ENCODE measurements at places on chromosomes 2 and 18.

GRCh38 chr2:116319935-116320334, 1494.6 kb upstream of the DDX18 start:
- no peak for DNase-seq

DNA sequence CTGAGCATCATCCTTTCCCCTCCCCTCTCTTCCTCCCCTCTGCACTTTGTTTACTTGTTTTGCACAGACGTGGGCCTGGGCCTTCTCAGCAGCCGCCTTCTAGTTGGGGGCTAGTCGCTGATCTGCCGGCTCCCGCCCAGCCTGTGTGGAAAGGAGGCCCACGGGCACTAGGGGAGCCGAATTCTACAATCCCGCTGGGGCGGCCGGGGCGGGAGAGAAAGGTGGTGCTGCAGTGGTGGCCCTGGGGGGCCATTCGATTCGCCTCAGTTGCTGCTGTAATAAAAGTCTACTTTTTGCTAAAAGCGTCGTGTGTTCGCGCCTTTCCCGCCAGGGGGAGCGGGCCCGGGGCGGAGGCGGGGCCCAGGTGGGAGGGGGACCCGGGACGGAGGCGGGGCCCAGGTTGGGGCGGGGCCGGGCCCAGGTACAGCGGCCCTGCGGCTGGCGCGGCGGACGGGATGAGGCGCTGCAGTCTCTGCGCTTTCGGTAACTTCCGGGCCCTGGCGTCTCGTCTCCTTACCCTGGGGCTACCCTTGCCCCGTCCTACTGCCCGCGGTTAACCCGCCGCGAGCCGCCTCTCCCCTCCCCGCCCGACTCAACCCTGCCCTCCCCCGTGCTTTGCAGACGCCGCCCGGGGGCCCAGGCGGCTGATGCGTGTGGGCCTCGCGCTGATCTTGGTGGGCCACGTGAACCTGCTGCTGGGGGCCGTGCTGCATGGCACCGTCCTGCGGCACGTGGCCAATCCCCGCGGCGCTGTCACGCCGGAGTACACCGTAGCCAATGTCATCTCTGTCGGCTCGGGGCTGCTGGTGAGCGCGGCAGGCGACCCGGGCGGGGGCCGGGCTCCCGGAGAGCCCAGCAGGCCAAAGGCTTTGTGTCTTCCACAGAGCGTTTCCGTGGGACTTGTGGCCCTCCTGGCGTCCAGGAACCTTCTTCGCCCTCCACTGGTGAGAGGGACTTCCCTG, at the start of gene KRTCAP3:
KRTCAP3 (plus strand) TSS at position 424 of the 962 bp plus-strand sequence; CDS start at position 456, 32 bp downstream.
- DNase-seq, result no peak

DNA sequence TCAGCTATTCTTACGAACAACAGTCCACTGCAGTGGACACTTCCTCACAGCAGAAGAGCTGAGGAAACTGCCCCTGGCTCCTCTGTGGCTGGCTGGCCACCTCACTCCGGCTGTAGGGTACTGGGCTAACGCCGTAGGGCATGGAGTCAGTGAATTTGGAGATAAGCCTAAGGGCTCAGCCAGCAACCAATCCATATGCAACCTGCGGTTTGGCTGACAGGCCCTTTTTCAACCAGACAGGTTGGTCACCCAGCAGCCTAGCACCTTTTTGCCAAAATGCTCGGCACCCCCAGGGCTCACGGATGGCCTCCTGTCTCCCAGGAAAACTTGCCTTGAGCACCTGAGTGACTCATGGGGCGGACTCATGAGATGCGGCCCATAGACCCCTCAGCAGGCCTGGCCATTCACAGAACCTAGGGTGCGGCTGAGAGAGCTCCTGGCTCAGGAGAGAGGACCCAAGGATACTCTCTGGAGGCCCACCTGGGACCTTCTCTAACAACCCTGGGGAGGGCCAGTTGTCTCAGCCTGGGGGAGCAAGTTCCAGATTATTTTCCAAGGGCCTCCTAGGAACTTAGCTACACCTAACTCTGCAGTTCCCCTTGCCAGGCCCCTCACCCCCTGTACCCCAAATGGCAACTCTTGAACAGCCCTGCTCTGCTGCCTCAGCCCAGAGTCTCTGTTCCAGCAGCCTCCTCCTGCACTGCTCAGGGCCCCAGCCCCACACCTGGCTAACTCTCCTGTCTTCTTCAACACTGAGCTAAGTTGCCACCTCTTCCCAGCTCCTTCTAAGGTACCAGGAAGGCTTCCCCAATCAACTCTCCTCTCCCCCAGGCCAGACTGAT, 252.1 kb downstream of the CYP26B1 start:
- no peak for DNase-seq

- no peak for DNase-seq
These were observed 164.4 kb downstream of the TNS1 start for GRCh38 chr2:217838409-217838831.

DNA sequence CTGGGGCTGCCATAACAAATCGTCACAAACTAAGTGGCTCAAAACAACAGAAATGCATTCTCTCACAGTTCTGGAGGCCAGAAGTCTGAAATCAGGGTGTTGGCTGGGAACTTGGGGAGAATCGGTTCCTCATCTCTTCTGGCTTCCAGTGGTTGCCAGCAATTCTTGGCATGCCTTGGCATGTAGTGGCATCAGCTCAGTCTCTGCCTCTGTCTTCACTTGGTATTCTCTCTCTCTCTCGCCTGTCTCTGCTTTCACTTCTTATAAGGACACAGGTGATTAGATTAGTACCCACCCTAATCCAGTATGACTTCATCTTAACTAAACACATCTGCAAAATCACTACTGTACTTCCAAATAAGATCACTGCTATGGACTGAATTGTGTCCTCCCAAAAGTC, 695.4 kb upstream of the ID2 start:
- DNase-seq, result no peak

DNA sequence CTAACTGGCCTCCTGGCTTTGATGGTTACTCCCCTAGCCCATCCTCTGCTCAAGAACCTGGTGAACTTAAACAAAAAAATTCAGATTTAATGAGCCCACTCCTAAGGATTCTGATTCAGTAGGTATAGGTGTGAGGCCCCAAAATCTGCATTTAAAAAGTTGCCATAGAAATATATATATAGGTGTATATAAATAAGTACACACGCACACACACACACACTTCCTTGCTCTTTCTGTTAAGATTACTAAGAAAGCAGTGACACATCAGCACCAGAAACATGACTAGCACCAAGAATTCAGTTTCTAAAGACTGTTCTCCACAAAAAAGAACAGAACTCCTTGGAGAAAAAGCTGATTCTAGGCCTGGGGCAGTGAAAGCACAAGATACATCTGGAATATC, 17.8 kb downstream of the EML6 start:
- DNase-seq, result no peak

DNA sequence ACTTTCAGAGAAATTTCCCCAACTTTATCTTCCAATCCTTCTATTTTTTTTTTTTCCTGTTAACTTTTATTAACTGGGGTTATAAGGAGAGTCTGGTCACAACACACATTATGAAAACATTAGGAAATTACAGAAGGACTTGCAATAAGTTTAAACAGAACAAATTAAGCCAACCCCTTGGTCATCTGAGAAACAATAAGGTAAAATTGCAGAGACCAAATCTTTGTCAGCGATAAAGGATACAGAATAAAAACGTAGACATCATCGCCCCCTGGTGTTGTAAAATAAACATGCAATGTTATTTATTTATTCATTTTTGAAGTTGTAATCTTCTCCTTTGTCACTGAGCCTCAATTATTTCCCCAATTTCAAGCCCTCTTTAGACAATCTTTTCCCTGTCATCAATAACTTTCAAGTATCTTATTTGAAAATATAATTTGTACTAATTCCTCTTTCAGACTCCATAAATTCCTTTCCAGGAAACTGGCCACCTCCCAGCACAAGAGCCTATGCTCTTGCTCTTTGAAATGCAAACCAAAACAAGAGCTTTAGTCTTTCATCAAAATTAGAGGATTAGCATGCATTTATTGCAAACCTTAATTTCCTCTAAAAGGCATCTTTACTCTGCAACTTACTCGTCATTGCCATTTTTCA, 19.5 kb downstream of the G6PC2 start:
- DNase-seq, result no peak
